ENCODE measurements at places on chromosomes 13 and 19.

- DNase-seq: no peak
Observed at GRCh38 chr13:41751277-41751676, 209.6 kb downstream of the VWA8 start.

GRCh38 chr19:56670961-56671612, 470 bp downstream of the ZNF835 start:
- DNase-seq: no peak

DNA sequence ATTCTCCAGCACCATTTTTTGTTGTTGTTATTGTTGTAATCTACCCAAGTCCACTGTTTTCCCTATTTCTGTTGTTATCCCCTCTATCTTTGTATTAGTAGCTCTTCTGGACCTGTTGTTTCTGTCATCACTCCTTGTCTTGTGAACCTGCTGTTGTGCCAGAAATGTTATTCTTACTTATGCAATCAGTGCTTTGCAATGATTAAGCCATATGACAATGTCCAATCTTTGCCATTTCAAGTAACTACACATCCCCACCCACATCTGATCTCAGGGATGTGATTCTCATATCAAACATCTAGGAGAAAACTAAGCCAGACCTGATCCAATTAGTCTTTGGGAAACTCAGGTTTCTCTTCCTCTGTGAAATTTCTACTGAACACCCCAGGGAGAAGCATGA, 472.6 kb upstream of the KLHL1 start:
- DNase-seq: no peak

- DNase-seq: no peak
Observed at GRCh38 chr13:42786715-42787114, 5.3 kb downstream of the FAM216B start.

DNA sequence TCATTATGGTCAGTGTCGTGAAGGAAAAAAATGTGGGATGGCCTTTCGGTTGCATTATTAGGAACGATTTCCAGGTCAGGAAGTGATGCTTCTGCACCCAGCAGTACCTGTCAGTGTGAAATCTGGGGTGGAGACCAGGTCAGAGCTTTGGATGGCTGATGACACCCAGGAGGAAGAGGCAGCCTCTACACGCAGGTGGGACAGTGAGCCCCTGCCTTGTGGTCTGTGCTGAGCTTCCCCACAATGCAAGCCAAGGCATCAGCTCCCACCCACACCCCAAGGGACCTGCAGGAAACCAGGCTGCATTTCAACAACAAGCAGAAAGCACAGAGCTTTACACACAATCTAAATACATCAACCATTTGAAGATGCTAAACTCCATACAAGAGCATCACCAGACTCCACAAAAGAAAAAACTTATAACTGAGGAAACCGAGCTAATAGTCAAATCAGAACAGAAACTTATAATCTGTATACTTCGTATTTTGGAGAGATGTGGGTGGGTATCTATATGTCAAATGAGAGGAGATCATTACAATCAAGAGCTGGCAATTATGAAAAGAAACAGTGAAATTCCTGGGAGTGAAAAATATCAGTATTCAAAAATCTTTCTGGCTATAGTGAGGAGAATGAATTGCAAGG, 130.1 kb downstream of the ZDHHC20 start:
- DNase-seq: no peak

GRCh38 chr19:11506967-11507366, 1.3 kb upstream of the ZNF653 start:
- DNase-seq: no peak
